ENCODE measurements at places on chromosomes 1 and 21.

DNA sequence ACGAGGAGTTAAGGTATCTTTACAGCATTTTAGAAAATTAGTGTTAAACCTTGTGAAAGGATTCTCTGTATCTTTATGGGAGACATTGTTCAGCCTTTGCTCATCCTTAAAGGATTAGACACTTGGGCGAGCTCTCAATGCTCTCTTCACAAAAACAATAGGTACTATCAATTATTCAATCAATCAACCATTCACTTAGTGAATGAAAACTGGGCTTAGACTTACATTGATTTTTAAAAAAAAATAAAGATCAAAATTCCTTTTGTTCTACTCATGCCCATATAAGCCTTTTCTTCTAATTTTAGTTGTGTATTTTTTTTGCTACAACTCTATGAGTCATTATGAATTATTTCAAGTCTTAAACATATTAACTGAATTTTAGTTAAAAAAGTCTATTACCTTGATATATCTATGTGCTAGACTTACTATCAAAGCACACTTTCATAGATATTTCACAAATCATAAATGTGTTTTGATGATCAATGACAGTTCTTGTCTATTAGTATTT is 181.2 kb downstream of the DPYD start:
- no peak for DNase-seq

GRCh38 chr1:54577612-54578011 is 29.6 kb downstream of the ACOT11 start:
- DNase-seq = no peak

GRCh38 chr1:119783354-119784185 is 14.9 kb upstream of the HMGCS2 start:
- no peak for DNase-seq

DNA sequence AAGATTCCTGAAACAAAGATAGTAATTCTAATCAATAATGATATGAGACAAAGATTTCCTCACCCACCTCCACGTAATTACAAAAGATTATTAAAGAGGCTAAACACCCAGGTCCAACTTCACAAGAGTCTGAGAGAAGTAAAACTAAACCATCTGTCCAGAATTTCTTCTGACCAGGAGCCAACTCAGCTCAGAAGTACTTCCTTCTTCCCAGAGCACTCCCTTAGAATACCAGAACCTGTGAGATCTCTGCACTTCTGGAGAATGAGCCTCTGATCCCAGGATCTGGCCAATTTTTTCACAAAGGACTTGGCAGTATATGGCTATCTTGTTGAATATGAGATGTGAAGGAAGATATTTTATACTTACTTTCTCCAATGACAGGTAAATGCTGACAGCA is 120.6 kb upstream of the PALMD start:
- DNase-seq = no peak

DNA sequence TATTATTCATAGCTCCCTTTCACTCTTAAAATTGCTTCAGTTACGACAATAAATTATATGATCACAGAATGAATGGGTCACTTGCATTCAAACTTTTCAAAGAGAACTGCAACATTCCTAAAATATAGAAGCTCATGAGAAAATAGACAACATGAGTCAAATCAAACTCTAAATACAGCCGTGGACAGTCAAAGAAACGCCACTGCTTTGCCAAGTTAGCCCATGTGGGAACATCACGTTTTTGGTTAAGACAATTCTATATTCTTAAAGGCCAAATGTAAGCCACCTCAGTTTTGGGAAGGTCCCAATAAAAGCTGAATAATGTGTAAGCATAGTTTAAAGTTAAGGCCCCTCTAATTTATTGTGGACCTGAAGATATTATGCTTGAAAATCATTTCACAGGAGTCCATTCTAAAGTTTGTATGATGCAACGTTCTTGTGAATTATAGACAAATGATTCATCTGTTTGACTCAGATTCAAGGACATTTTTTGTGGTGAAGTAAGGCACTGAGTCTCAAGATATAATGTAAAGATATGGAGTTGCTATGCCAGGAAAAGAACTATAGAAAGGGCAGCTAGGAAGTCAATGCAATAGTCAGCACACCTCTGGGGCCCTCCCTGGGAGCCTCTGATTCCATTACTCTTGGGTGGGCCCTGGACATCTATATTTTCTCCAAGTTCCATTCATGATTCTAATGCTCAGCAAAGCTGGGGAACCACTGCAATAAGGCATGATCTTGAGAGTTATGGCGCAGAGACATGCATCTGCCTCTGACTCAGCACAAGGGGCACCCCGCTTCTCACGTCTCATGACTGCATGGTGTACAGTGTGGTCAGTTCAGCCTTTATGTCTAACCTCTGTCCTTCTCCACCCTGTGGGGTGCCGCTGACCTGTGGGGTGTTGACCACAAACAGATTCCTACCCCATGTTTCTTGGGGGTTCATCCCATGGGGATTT is 33.9 kb downstream of the ETS2 start:
- DNase-seq = no peak

GRCh38 chr1:241551759-241552638 is 19.8 kb downstream of the KMO start:
- no peak for DNase-seq

GRCh38 chr1:101587741-101588140 is 350.9 kb downstream of the S1PR1 start:
- DNase-seq = no peak

- no peak for DNase-seq
Measured at GRCh38 chr1:36772647-36773495, 261.4 kb downstream of the GRIK3 start.

DNA sequence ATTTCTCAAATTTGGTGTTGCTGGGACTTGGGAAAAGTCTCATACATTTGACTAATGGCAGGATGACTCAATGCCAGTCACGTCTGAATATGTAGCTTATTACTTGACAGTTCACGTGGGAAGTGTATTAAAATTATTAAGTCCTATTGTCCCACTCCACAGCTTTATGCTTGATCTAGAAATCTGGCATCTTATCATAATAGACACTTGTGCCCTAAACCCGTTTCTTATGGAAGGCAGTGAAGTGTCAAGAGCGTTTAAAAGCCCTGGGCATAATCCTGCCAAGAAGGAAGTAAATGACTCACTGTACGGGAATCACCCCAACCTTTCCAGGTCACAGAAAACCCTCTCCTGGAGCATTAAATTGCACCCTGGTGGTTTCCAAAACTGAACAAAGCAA is 207.4 kb downstream of the APP start:
- DNase-seq = no peak

DNA sequence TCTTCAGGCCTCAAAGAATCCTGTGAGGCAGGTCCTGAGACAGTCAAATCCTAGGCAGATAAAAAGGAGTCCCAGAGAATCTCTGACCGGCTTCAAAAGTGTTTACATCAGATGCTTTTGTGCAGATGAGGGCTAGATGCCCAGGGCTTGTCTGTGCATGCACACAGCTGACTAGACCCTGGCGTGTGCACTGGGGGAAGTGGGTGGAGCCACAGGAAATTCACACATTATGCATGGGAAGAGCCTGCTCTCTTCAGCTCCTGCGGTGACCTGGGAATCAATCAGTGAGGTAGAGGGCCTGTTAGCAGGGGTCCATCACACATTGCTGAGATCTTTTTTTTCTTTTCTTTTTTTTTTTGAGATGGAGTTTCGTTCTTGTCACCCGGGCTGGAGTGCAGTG is 36.6 kb upstream of the NHLH2 start:
- DNase-seq = no peak

- DNase-seq = no peak
Measured at GRCh38 chr1:56135069-56135863, 444.1 kb downstream of the PLPP3 start.

GRCh38 chr1:17405898-17406759 is 33.3 kb downstream of the RCC2 start:
- no peak for DNase-seq

- DNase-seq = no peak
Measured at GRCh38 chr1:23759277-23759676, 16.0 kb downstream of the ELOA start.
